Activated CD8-positive, alpha-beta memory T cell treated with anti-CD3 and anti-CD28 coated beads for 1 hour (primary cell): ENCODE measurements at places on chromosomes 13 and 19.

DNA sequence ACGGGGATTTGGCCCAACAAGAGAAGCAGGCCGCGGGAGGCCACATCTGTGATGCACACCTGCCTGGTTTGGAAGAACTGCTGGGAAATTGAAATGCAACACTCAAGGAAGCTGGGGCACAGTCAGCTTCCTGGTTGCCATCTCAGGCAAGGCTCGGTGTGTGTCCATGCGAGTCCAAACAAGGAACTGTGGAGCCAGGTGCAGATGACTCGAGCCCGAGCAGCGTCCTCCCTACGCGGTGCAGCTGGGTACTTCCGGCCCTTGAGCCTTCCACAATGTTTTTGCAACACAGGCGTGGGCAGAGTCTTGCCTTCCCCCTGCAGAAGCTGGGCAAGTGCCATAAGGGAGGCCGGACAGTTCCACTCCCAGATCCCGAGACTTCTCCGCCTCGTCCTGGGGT is 94.6 kb downstream of the CRYL1 start:
- DNase-seq: no peak

GRCh38 chr13:109233293-109233692 is 553.1 kb downstream of the IRS2 start:
- DNase-seq: no peak

DNA sequence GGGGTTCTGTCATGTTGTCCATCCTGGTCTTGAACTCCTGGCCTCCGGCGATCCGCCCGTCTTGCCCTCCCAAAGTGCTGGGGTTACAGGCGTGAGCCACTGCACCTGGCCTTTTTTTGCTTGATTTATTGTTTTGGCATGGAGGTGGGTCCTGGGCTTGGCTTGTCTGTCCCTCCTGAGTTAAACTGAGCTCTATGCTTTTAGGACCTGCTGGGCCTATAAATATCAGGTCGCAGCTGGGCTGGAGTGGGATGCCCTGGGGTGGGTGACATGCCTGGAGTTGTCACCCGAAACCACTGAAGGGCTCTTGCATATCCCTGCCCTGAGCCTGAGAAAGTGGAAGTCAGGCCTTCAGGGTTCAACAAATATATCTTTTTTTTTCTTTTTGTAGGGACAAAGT is 5.5 kb downstream of the ARRDC5 start:
- DNase-seq: no peak

- DNase-seq: no peak
These were observed at the start of gene FXYD7 for GRCh38 chr19:35143231-35143715. TSS of gene FXYD7 (plus strand) at chr19:35143255. CDS start at chr19:35143334, 79 bp downstream.

GRCh38 chr13:50161052-50161451 is 145.8 kb downstream of the KCNRG start:
- DNase-seq: no peak

GRCh38 chr13:88627071-88627470 is 955.9 kb downstream of the SLITRK5 start:
- no peak for DNase-seq

DNA sequence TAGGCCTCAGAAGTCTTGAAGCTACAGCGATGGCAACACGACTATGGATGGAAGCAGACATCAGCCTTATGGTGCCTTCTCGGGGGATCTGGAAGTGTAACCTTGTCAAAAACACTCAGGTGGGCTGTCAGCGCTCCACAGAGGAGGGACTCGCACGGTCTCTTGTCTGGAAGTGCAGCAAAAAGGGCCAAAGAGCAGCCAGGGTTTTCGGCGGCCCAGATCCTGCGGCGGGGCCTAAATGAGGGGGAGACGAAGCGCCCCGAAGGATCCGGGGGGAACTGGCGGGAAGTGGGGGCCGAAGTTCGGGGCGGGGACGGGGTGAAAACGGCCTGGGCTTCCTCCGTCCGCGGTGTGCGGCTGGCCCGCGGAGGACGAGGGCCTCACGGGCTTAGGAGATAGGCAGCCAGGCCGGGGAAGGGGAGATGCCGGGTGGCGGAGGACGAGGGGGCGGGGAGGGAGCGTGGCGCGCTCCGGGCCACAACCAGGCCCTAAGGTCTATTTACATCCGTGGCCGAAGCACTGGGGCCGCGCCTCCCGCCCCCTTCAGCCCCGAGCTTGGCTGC is 637 bp downstream of the RANBP3 start:
- DNase-seq: no peak

DNA sequence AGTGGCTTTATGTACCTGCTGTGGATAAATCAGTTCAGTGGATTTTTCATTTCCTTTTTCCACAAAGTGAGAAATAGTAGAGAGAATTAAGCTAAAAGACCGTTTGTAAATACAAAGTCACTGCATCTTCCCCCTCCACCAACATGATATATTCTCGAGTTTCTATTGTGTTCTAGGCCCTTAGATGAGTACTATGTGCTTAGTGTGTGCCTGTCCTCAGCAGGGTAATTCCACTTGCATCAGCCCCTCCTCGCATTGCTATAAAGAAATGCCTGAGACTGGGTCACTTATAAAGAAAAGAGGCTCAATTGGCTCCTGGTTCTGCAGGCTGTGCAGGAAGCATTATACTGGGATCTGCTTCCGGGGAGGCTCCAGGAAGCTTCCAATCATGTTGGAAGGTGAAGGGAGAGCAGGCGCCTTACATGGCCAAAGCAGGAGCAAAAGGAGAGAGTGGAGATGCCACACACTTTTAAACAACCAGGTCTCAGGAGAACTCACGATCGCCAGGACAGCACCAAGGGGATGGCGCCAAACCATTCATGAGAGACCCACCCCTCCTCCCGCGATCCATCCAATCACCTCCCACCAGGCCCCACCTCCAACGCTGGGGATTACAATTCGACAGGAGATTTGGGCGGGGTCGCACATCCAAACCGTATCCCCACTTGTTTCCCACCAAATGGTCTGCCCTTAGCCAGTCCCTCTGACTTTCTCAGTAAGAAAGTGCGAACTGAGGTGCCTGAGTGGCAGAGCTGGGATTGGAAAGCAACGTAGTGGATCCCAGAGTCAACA is 102.3 kb upstream of the ABCC4 start:
- no peak for DNase-seq

- DNase-seq: no peak
These were observed 2.2 kb upstream of the GARIN5B start for GRCh38 chr19:55365245-55365644.

DNA sequence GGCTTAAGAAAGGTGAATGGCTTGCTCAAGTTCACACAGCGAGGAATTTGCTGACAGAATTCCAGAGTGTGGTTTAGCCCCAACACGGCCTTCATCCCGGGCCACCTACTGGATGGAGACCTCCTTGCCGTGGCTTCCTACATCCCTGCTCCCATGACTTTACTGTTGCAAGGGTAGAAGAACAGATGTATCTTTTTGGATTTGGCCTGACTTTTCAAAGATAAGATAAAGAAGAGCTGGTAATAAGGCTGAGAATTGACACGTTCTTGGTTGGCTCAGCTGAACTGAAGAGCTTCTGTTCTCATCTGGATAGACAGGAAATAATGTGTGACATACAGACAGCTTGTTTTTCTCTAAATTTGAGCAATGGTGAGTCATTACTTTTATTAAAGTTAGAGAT is 113.1 kb downstream of the KLF5 start:
- no peak for DNase-seq

DNA sequence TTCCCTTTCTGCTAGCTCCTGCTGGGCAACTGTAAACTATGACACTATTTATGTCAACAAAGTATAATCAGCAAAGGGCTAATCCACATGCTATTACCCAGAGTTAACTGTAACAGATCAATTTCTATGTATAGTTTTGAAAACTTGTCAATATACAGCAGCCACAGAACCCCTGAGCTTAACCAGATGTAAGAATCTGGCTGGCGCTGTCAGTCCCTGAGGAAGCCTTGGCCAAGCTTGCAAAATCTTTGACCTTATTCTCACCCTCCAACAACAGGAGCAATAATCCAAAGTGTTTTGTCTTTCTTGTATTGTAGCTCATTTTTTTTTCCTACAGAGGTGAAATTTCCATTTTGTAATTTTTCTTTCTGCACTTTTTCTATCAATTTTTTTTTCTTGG is 1230.1 kb upstream of the SLC10A2 start:
- DNase-seq: no peak

- DNase-seq: no peak
These were observed at the start of gene HIF3A for GRCh38 chr19:46296722-46297461. TSS of gene HIF3A (plus strand) at chr19:46297042. CDS start at chr19:46297077, 35 bp downstream.

GRCh38 chr19:53980539-53981375 is 10.7 kb upstream of the CACNG6 start:
- no peak for DNase-seq

DNA sequence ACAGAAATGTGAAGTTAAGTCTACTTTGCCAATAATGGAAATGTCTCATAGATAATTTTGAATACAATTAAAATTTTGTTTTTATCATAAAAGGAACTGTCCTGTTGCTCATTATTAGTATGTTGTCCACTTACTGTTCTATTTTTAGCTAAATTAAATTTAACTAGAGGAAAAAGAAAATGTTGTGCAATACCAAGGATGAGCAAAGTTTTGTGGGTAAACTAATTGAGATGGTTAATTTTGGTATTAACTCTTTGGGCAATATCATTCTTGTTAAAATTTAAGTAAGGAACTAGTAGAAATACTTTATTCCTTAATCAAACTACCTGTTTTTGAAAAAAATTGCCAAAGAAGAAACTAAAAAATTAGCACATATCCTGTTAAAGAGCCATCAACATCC is 43.5 kb downstream of the SOX1 start:
- no peak for DNase-seq

GRCh38 chr19:7590256-7590655 is 5.4 kb upstream of the CAMSAP3 start:
- DNase-seq: no peak

- no peak for DNase-seq
These were observed 274.7 kb downstream of the DNAJC15 start for GRCh38 chr13:43297967-43298678.

DNA sequence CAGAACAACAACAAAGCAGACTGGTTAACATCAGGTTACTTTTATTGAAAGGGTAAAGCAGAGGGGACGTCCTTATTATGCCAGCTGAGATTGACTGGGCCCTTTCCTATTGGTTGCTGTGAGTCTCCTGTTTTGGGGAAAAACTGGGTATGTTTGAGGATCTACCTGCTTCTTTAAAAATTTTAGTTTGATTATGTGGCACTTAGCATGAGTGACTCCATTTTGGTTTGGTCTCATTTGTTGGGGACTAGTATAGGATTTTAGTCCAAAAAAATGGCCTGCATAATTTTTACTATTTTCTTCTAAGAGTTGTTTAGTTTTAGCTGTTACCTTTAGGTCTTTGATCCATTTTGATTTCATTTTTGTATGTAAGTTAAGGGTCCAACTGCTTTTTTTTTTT is 14.4 kb downstream of the ZNF627 start:
- no peak for DNase-seq

DNA sequence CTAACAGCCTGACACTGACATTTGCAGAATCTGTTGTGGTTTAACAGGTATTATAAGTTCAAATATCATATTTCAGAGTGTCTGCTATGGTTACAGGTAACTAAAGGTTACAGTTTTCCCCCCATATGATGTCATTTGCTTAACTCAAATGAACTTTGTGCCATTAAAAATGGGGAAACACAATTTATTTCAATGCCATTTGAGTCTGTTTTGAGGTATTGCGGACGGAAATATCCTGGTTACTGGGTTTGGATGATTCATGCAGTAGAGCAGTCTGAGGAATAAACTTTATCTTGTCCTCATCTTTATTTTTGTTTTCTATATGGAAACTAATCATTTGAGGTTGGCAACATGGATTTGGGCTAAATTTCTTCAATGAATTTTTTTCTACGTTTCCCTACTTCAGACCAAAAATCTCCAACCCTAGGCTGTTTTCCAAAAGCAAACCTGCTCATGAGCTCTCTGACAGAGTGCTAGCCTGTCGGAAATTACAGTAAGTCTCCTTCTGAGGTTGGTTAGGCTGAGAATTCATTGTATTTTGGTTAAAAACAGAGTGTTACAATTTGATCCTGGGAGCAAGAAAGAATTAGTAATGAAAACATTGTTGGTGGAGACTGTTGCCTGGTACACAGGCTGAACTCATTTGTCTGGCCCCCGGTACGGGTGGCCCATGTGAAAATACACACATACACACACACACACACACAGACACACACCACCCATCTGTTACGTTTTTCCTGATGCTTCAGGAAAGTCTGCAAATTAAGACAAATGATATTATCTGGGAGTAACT is 66.1 kb downstream of the AKAP11 start:
- DNase-seq: no peak

- no peak for DNase-seq
These were observed 28.2 kb downstream of the ELL start for GRCh38 chr19:18493440-18494266.

DNA sequence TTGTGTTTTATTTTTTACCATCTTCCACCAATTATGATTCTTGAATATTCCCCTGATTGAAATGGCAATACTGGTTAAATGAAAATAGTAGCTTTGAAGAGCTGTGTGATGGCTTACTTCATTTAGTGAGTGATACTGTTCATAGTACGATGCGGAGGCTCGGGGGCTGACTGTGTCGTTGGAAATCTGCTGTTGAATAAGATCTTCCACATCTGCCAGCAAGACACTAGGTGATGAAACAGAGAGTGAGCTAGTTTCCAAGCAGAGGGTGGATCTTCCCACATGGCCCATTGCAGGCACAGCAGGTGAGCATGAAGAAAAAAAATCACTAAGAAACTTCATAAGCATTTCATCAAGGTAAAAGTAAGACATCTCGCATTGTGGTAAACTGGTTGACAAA is 22.5 kb downstream of the CPB2 start:
- no peak for DNase-seq

- DNase-seq: no peak
These were observed 1623.5 kb downstream of the PCDH9 start for GRCh38 chr13:65606622-65607021.

GRCh38 chr19:45636275-45636674 is 2.9 kb downstream of the EML2 start:
- DNase-seq: no peak

GRCh38 chr13:109010912-109011311 is 381.5 kb downstream of the MYO16 start:
- no peak for DNase-seq

DNA sequence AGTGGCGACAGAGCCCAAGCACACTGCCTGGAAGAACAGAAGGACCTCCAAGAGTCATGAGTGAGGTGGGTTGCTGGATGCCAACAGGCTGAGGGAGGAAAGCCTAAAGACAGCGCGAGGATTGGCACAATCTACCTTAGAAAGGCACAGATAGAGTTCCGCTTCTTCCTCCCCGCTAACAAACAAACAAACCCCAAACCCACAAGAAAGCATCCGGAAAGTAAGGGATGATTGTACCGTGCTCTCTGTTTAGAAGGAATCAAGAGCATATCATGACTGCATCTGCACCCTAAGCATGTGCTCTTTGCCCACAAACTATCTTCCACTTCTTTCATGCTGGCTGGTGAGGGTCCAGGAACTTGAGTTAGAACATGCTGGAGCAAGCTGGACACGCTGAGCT is 233.0 kb upstream of the KLF12 start:
- no peak for DNase-seq

- DNase-seq: no peak
These were observed 173.9 kb downstream of the ZIC5 start for GRCh38 chr13:99797691-99798090.
